Activated T-cell treated with anti-CD3 and anti-CD28 coated beads, Interleukin-2, amount 50 U/mL, for 1 hour (primary cell): ENCODE measurements at places on chromosomes 16 and 17.
A peak's percentile ranks its signal among the peaks of the same experiment; 100 is the strongest.

- DNase-seq: no peak
Observed at GRCh38 chr16:86075488-86075785, 176.5 kb downstream of the IRF8 start.

DNA sequence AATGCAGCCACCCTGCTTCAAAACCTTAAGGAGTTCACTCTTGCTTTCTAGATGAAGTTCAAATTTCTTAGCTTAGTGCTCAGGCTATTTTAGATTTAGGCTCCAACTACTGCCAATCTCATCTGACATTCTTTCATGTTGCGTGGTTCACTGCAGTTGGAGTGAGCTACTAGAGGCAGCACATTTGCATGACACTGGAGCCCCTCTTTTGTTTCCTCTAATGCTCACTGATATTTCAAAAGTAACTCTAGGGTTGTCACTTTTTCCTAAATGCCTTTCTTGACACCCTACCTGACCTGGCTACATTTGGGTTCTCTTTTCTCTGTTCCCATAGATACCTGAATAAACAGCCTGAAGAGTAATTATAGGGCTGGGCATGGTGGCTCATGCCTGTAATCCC is 586.5 kb upstream of the GOT2 start:
- no peak for DNase-seq

DNA sequence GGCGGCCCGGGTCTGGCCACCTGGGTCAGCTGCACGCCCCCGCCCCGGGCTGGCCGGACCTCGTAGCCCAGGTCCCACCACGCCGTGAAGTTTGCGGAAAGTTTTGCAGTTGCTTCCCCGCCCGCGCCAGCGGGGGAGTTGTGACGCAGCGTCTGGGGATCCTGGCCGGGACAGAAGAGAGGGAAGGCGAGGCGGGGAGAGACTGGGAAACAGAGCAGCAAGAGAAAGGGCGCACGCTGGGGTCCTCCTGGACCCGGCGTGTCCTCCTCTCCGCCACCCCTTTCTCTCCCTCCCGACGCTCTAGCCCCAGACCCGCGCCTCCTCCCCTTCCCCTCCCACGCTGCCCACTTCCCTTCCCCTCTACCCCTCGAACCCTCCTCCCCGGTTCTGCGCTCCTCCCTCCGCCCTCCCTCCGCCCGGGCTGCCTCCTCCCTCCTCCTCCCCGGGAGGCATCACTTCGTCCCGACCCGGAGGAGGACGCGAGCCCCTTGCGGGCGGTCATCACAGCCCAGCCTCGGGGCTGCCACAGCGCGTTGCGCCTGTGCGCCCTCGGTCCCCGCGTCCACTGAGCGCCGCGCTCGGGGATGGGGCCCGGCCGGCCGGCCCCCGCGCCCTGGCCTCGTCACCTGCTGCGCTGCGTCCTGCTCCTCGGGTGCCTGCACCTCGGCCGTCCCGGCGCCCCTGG is at the start of gene MRC2:
Gene MRC2 (plus strand): TSS at position 452 of the 685 bp plus-strand sequence. CDS start 133 bp downstream, at position 585.
- peak; percentile 35 for DNase-seq

GRCh38 chr17:48559840-48560817 is 15.2 kb upstream of the HOXB2 start:
- no peak for DNase-seq

DNA sequence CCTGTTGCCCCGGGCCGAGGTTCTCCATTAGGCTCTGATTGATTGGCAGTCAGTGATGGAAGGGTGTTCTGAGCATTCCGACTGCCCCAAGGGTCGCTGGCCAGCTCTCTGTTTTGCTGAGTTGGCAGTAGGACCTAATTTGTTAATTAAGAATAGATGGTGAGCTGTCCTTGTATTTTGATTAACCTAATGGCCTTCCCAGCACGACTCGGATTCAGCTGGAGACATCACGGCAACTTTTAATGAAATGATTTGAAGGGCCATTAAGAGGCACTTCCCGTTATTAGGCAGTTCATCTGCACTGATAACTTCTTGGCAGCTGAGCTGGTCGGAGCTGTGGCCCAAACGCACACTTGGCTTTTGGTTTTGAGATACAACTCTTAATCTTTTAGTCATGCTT is 74.2 kb downstream of the HAPSTR1 start:
- no peak for DNase-seq
